ENCODE measurements at places on chromosomes 2 and 18.

GRCh38 chr2:176412136-176412535 lies 142.9 kb downstream of the MTX2 start:
- DNase-seq, result no peak

GRCh38 chr2:203706403-203706802 lies at the start of gene CD28:
Gene CD28 (plus strand): TSS chr2:203706639. CDS start chr2:203706697, 58 bp downstream.
- DNase-seq, result peak; percentile 84

DNA sequence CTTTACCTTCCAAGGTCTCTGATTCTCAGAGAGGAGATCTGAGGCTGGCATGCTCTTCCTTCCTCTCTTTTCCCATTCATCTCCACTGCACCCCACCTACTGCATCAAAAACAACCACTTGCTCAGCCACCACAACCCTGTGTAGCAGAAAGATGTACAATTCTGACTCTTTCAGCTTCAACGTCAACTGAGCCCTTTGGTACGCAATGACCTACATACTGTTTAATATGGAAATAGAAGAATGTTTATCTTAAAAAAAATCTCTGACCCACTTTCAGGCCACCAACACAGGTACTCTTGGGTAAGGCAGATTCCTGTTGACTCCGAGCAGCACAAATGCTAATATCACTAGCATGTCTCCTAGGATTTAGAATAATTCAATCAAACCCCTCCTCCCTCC lies 76.2 kb upstream of the AFF3 start:
- DNase-seq, result no peak

DNA sequence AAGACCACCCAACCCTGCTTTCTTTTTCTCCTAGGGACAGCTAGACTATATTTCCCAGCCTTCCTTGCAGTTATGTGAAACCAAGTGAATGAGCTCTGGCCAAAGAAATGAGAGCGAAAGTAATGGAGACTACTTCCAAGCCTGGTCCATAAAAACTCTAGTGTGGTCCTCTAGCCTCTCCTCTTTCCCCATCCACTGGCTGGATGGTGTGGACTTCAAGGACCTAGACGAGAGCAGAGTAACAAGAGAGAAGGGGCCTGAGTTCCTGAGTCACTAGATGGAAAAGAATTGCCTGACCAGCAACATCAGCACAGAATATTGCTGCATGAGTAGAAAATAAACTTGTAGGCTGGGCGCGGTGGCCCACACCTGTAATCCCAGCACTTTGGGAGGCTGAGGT lies 2.9 kb upstream of the TMSB10 start:
- DNase-seq, result no peak

GRCh38 chr2:189614585-189614984 lies 34.0 kb upstream of the SLC40A1 start:
- DNase-seq, result no peak

GRCh38 chr2:80111185-80111584 lies 193.4 kb downstream of the LRRTM1 start:
- no peak for DNase-seq

DNA sequence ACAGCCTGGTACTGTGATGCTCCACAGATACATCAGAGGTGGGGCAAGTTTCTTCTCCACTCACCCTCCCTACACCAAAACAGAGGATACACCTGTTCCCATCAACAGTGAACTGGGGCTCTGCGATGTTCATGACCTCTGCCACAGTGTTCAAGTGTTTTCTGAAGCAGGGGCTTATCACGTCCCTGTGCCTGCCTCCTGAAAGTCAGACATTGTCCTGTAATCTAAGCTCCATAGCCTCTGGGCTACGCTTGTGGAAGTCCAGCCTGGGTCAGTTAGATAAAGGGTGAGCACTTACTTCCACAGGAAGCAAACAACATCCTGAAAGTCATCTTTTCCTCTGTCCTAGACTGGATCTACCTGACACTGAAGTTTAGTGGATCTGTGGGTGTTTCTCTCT lies 20.2 kb upstream of the MRO start:
- DNase-seq, result no peak

DNA sequence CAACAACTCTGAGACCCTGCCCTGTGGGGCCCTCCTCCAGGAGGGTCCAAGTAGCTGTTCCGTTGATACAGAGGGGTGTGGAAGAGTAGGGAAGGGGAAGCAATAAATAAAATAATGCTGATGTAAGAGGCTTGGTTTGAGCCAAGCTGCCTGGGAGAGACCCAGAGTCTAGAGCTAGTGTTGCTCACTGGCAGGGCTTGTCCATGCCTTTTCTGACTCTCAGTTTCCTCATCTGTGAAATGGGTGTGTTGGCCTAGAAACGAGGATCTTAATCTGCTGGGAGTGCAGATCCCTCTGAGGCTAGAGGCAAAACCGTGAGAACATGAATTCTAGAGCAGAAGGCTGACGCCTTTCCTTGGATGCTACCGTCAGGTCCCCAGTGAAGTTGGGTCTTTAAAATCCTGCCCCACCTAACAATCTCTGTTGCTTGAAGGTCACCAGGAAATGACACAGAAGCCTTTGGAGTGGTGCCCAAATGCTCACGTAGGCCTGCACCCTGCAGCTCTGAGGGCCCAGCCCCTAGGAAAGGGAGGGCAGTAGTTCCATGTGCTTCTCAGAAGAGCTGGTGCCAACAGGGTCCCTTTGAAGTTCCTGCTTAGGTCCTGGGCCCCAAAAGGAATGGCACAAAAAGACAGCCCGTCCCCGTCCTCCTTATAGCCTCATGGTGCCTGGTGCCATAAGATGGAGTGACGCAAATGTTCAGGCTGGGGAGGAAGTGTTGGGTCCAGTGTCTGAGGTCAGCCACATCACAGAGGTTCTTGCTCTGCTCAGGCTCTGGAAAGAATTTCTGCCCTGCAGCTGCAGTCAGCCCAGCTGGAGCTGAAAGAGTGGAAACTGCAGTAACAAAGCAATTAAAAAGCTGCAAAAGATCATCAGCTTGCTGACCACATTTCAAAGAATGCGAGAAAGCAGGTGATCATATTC lies 73.2 kb upstream of the SMAD2 start:
- DNase-seq, result no peak

- no peak for DNase-seq
Measured at GRCh38 chr2:100802066-100802465, 17.9 kb upstream of the NPAS2 start.

GRCh38 chr2:236172255-236173035 lies 4.3 kb upstream of the GBX2 start:
- no peak for DNase-seq

- no peak for DNase-seq
Measured at GRCh38 chr2:139077099-139077737, 297.0 kb upstream of the NXPH2 start.

DNA sequence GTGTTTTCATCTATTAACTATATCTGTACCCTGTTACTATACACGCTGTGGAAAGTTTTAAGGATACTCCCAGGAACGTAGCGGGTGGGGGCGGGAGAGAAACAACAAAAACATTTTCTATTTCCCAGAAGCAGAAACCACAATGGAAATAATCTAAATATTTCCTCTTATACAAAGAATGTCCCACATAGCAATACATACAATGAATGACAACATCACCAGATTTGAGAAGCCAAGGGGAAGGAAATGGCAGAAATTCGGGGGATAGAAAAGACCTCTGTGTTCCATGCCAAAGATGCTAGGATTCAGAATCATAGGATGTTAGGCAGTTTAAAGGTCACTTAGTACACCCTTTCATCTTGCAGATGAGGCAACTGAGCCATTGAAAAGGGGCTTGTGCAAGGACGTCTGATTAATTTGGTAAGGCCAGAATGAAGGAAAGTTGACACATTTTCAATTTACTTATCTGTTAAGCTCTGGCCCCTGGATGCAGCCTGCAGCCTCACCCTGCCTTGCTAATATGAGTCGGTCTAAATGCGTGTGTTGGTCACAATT lies 41.1 kb upstream of the SCYGR1 start:
- DNase-seq, result no peak

DNA sequence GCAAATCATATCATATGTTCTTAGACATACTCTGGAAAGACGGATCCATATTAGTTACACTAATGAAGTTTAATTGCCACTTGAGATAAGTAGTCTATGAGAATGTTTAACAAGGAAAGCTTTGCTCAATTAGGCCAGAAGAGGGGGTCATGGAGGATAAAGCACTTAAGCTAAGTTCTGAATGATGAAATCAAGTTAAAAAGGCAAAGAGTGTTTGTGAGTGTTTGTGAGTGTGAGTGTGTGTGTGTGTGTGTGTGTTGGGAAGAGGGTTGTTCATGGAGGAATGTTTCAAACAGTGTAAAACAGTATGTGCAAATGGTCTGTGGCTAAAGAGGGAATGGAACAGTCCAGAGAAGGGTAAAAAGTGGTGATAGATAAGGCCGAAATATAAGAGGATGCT lies 360.9 kb downstream of the ERBB4 start:
- DNase-seq, result no peak

- no peak for DNase-seq
Measured at GRCh38 chr2:220580113-220580512, 952.7 kb downstream of the SLC4A3 start.

DNA sequence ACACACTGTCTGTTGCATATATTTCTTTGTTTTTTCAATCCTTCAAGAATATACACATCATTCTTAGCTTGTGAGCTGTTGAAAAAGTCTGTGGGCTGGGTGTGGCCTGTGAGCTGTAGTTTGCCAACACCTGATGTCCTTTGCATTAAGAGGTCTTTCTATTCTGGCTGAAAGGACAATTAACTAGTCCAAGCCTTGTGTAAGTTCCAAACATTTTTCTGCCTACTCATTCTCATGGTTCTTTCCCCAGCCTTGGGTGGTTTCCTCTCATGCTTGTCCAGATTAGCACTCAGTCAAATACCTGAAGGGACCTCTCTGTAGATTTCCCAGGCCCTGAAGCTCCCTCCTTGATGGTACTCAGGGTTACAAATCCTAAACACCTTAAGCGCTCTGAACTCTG lies 57.8 kb upstream of the NABP1 start:
- DNase-seq, result no peak

- DNase-seq, result no peak
Measured at GRCh38 chr2:13504808-13505207, 788.1 kb downstream of the TRIB2 start.

- DNase-seq, result no peak
Measured at GRCh38 chr2:20452551-20452950, 5.7 kb downstream of the RHOB start.

GRCh38 chr2:118913803-118914645 lies 28.0 kb upstream of the MARCO start:
- no peak for DNase-seq

DNA sequence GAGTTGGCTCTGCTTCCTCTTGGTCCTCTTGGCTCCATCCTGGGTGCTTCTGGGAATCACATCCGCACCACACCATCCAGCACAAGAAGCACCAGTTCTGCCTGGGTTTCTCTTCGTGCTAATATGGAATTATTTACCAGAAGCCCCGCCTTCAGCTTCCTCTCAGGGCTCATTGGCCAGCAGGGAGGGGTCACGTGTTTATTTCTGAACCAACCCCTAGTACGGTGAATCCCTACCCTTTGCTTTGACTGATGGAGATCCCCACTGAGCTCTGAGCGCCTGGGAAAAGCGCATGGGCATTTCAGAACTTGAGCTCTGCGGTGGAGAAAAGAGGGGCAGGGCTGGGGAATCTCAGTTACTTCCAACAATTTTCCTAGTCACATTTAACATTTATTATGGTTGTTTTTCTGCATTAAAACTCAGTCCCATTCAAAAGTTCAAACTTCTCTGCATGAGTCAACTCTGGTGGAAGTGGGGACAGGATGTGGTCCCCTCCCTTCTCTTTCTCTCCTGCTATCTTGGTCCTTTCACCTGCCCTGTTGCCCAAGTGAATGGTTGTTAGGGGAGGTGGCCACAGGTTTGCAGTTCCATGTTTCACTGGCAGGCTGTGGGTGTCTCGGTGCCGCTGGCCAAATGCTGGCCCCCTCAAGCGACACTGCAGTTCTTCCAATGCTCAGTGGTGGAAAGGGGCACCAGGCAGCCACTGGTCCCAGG lies 76.4 kb upstream of the TTC39C start:
- DNase-seq, result no peak

- no peak for DNase-seq
Measured at GRCh38 chr18:51029378-51029693, 677 bp upstream of the SMAD4 start.

- no peak for DNase-seq
Measured at GRCh38 chr18:58966704-58967103, 102.0 kb downstream of the ZNF532 start.

GRCh38 chr2:24586955-24587354 lies 95.9 kb downstream of the NCOA1 start:
- no peak for DNase-seq

- DNase-seq, result no peak
Measured at GRCh38 chr18:3442919-3443318, 7.1 kb upstream of the TGIF1 start.

All from stimulated activated CD4-positive, alpha-beta T cell treated with anti-CD3 and anti-CD28 coated beads, Interleukin-12 subunit alpha, Interleukin-12 subunit beta, amount 100 ng/mL, for 48 hours (primary cell).